ENCODE measurements at places on chromosomes 5 and 9.

DNA sequence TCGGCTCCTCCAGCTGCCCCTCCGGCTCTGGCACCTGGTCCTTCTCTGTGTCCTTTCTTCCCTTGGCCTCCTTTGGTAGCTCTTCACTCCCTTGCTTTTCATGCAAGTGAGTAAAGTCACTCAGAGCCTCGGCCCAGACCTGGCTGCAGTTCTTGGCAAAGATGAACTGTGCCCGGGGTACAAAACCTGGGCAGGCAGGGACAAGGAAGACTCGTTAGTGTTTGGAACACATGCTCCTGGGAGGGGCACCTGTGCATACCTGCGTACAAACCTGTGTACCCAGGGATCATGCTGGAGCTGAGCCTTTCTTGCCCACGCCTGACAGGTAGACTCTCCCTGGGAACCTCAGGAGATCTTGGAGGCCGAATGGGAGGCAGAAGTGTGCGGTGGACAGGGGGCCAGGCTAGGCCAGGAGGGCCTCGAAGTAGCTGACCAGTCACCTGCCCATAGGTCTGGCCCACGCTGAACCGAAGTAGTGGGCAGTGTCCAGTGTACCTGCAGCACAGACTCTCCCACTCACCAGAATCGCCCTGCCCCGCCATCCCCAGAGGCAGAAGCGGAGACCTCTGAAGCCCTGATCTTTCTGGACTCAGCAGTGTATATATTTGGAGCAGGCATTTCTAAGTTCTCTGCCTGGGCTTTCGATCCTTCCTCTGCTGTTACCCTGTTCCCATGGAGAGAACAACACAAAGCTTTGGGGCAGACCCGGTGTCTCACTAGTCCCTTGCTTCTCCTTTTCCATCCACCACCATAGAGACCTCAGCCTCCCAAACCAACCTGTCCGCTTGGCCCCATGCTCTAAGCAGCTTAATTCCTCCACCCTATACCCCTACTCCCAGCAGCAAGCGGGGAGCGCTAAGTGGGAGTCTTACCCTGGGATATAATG, 41.9 kb upstream of the TESK1 start:
- no peak for DNase-seq
- no peaks in the 10 kb centered on the region for H3K36me3 ChIP-seq
- peak overlapping the region; percentile 60 for H3K27ac ChIP-seq
- peaks cover 9% of the 10 kb centered on the region for H3K4me1 ChIP-seq
- H3K27me3 ChIP-seq, result no peaks in the 10 kb centered on the region
- no peak overlapping the region for H3K4me3 ChIP-seq

GRCh38 chr5:155562158-155562557, 548.6 kb downstream of the KIF4B start:
- H3K4me1 ChIP-seq, result peaks cover 4% of the 10 kb centered on the region
- H3K36me3 ChIP-seq, result no peaks in the 10 kb centered on the region
- H3K4me3 ChIP-seq, result no peak overlapping the region
- H3K27me3 ChIP-seq, result no peaks in the 10 kb centered on the region

DNA sequence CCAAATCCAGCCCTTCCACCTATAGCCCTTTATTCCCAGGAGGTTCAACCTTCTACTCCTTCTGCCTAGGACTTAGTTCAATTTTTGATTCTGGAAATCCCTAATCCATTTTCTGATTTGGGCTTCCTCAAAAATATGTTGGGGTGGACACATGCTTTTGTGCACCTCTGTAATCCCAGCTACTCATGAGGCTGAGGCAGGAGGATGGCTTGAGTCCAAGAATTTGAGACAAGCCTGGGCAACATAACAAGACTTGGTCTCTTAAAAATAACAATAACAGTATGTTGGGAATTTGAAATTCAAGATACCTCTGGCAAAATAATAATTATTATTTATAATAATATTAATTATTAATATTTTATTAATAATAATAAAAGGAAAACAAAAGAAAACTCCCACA, 188.7 kb upstream of the TLE4 start:
- no peak for DNase-seq
- H3K4me1 ChIP-seq, result peaks cover 16% of the 10 kb centered on the region
- H3K36me3 ChIP-seq, result peaks cover 7% of the 10 kb centered on the region

GRCh38 chr9:113184539-113184938, 33.7 kb downstream of the SLC31A2 start:
- H3K27me3 ChIP-seq, result no peaks in the 10 kb centered on the region
- no peaks in the 10 kb centered on the region for H3K4me1 ChIP-seq
- no peak overlapping the region for H3K4me3 ChIP-seq
- H3K36me3 ChIP-seq, result peaks cover 49% of the 10 kb centered on the region
- no peak for DNase-seq

GRCh38 chr9:95667789-95668188, 151.0 kb upstream of the PTCH1 start:
- no peak overlapping the region for H3K4me3 ChIP-seq
- no peaks in the 10 kb centered on the region for H3K27me3 ChIP-seq
- H3K36me3 ChIP-seq, result no peaks in the 10 kb centered on the region
- H3K4me1 ChIP-seq, result peaks cover 48% of the 10 kb centered on the region
- H3K27ac ChIP-seq, result no peak overlapping the region

DNA sequence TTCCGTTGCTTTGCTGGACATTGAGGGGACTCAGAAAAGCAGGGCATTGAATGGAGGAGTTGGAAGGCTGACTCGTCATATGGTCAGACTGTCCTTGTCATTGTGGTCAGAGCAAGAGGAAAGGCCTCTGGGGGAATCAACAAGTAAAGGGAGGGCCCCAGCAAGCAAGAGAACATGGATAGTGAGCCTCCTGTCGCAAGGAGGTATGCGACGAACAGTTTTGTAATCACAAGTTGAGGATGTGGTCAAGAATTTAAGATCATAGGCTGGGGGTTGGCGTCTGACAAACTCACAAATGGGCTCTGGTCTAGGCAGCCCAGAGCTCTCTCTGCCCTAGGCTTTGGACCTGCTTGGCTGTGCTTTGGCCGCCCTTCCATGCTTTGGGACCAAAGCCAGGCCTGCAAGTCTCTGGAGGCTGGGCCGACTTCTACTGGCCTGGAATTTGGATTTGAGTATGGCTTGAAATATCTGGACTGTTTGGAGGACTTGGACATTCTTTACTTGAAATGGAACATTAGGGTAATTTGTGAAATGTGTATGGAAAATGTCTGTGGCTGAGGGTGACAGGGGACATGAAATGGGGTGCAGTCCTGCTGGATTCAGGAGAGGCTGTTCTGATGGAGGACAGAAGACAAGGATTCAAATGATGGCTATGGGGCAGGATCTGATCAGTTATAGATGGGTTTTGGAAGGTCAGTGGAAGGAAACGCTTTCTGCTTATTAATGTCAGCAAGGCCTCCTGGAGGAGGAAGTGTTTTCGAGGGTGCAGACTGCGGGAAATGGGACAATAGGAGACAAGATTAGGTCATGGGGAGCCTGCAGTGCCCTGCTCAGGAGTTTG, 19.2 kb upstream of the NDST1 start:
- no peak overlapping the region for H3K4me3 ChIP-seq
- H3K27ac ChIP-seq, result peak overlapping the region; percentile 78
- no peaks in the 10 kb centered on the region for H3K36me3 ChIP-seq
- peaks cover 65% of the 10 kb centered on the region for H3K4me1 ChIP-seq
- no peaks in the 10 kb centered on the region for H3K27me3 ChIP-seq
- DNase-seq, result no peak

GRCh38 chr5:112634166-112634565, 103.5 kb upstream of the APC start:
- H3K27me3 ChIP-seq, result no peaks in the 10 kb centered on the region
- H3K4me3 ChIP-seq, result no peak overlapping the region
- no peak for DNase-seq
- no peak overlapping the region for H3K27ac ChIP-seq
- peaks cover 11% of the 10 kb centered on the region for H3K4me1 ChIP-seq
- 0 out of 2 replicates have a peak, but pooled peaks cover 4% of the 10 kb centered on the region for H3K36me3 ChIP-seq

DNA sequence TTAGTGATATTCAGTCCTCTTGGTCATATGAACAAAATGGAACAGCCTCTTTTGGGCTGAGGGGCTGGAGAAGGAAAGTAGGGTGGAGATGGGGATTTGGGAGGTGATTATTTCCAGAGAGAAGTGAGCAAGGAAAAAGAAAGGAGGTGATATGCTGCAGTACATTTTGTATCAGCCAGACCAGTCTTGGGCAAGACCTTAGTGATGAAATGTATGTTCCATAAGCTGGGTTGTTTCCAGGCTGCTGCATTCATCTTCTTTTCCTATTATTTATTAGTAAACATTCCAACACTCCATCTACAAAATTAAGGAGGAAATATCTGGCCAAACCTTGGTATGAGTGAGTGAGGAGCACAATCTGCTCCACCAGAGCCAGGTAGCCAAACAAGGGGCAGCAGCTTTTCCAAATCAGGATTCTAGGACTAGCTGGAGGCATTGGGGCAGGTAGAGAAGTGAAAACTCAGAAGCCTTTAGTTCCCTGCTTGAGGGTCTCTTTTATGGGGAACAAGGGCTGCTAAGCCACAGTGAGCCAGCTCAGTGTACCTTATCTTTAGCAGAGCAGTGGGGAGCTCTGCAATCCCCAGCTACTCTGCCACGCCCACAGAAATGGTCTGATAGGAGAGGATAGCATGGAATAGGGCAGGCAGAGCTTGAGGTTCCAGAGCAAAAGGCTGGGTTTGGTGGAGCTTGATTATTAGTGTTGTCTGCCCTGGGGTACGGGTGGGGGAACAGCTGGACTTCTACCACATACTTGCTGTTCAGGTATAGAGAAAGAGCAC, 19.5 kb downstream of the RAD1 start:
- no peak overlapping the region for H3K4me3 ChIP-seq
- H3K36me3 ChIP-seq, result no peaks in the 10 kb centered on the region
- H3K27ac ChIP-seq, result 0 out of 2 replicates have a peak overlapping the region, but pooled peaks have one; percentile 47
- H3K4me1 ChIP-seq, result peaks cover 24% of the 10 kb centered on the region
- H3K27me3 ChIP-seq, result no peaks in the 10 kb centered on the region

GRCh38 chr9:69829484-69829883, 8.9 kb downstream of the CFAP95 start:
- H3K4me1 ChIP-seq, result peaks cover 35% of the 10 kb centered on the region
- H3K36me3 ChIP-seq, result peaks cover 9% of the 10 kb centered on the region

DNA sequence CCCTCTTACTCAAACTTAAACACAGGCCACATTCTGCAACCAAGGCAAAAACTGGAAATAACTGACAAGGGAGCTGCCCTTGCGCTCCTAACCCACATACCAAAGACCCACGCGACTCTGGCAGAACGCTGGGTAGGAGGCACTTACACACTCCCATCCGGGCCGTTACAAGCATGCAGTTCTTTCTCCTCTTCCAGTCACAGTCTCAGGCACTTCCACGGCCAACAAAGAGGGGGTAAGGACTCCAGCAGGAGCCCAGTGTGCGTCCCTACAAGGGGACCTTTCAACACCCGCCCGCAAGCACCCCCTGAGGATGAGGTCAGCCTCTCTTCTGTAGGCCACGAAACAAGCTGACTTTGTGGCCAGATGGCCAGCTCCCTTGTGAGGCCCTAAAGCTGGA, 57.4 kb downstream of the SERINC5 start:
- no peak for DNase-seq
- H3K27me3 ChIP-seq, result no peaks in the 10 kb centered on the region
- peak overlapping the region; percentile 69 for H3K27ac ChIP-seq
- peaks cover 41% of the 10 kb centered on the region for H3K4me1 ChIP-seq
- H3K36me3 ChIP-seq, result peaks cover 53% of the 10 kb centered on the region

DNA sequence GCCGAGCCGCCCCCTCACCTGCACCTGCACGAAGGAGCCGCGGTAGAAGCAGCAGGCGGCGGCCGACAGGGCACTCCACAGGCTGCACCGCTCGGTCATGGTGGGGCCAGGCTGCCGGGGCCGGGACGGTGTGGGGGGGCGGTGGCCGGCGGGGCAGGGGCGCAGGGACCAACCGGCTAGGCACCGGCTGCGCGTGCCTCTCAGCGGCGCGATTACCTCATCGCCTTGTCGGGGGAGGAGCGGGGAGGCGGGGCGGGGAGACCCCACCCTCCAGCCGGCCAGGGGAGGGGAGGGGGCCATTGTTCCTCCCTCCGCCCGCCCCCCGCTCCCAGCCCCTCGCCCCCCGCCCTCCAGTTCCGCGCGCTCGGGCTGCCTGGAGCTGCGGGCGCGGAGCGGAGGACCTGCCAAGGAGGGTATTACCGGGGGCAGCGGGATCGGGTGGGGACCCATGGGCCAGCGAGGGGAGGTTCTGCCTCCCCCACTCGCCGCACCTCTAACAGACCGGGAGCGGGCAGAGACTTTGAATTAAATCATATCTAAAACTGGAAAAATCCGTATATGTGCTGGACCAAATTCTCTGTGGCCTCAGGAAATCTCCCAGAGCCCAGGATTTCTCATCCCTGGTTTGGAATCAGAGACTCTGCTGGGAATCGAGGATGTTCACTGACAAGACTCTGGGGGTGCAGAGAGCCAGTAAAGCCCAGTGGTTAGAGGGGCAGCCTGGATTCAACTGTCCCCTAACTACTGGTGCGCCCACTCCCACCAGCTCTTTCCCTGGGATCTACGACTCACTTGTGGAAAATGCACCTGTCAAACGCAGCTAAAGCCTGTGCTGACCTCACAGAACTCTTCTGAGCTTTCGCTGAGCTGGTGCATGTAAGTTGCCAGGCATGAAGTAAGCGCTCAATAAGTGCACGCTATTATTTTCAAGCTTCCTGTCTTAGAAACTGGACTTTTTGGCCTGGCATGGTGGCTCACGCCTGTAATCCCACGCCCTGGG, 20.3 kb upstream of the TOR2A start:
- H3K27ac ChIP-seq, result no peak overlapping the region
- peak overlapping the region; percentile 62 for H3K4me3 ChIP-seq
- DNase-seq, result peak; percentile 82
- peaks cover 4% of the 10 kb centered on the region for H3K4me1 ChIP-seq

GRCh38 chr5:83244516-83244915, 167.2 kb downstream of the XRCC4 start:
- H3K36me3 ChIP-seq, result no peaks in the 10 kb centered on the region
- no peak overlapping the region for H3K27ac ChIP-seq
- H3K4me3 ChIP-seq, result no peak overlapping the region
- H3K27me3 ChIP-seq, result no peaks in the 10 kb centered on the region
- no peak for DNase-seq
- H3K4me1 ChIP-seq, result no peaks in the 10 kb centered on the region

- DNase-seq, result no peak
- no peak overlapping the region for H3K4me3 ChIP-seq
- H3K27me3 ChIP-seq, result no peaks in the 10 kb centered on the region
- no peaks in the 10 kb centered on the region for H3K4me1 ChIP-seq
- no peaks in the 10 kb centered on the region for H3K36me3 ChIP-seq
- no peak overlapping the region for H3K27ac ChIP-seq
These were observed 33.6 kb downstream of the HTR4 start for GRCh38 chr5:148620696-148621095.

GRCh38 chr9:128898845-128899565, 17.1 kb downstream of the LRRC8A start:
- no peak overlapping the region for H3K4me3 ChIP-seq
- peaks cover 31% of the 10 kb centered on the region for H3K4me1 ChIP-seq
- peaks cover 17% of the 10 kb centered on the region for H3K36me3 ChIP-seq
- H3K27ac ChIP-seq, result peak overlapping the region; percentile 95

All from WTC11 (cell line).